ENCODE measurements at places on chromosomes 12 and 14.

- DNase-seq, result no peak
Measured at GRCh38 chr14:97273540-97273939, 476.4 kb downstream of the VRK1 start.

- no peak for DNase-seq
Measured at GRCh38 chr14:85442996-85443395, 86.9 kb upstream of the FLRT2 start.

- no peak for DNase-seq
Measured at GRCh38 chr14:88137327-88137726, 132.4 kb downstream of the GPR65 start.

DNA sequence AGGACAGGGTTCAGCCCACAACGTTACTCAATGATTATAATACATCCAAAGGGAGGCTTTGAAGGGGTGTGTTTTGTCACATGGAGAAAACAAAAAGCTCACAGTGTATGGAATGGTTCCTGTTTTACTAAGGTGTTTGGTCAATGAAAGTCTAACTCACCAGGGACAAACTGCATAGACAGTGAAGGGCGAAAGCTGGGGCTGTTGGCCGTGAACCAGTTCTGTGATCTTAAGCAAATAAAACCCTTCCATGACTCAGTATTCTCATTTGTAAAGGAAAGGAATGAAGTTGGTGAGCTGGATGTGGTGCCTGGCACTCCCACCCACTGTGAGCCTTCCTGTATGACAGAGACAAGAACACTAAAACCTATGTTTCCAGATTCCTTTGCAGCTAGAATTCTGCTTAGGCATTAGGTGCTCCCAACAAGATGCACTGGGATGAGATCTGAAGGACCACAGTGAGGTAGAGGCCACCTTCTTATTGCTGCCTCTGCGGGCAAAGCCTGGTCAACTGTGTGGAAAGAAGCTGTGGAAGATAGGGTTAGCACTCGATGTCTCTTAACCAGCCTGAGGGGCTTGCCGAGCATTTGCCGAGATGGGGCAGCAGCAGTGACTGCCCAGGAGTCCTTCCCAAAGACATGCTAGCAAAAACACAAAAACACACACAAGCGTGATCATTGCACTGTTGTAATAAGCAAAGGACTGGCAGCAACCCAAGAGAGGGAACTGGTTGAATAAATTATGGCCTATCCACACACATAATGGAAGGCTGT is 48.5 kb downstream of the VCPKMT start:
- no peak for DNase-seq

DNA sequence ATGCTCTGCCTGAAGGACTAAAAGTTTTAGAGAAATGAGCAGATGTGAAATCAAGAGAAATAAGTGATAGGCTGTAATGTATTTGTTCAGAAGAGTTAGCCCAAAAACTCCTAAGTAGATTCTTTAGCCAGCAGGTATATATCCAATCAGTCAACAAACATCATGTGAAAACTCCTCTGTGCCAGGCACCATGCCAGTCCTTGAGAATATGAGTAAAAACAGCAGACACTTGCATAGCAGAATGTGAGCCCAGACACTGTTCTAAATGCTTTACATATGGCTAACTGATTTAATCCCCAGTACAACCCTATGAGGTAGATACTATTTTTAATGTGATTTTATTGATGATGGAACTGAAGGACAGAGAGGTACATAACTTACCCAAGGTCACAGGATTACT is 329.8 kb downstream of the PAWR start:
- DNase-seq, result no peak

DNA sequence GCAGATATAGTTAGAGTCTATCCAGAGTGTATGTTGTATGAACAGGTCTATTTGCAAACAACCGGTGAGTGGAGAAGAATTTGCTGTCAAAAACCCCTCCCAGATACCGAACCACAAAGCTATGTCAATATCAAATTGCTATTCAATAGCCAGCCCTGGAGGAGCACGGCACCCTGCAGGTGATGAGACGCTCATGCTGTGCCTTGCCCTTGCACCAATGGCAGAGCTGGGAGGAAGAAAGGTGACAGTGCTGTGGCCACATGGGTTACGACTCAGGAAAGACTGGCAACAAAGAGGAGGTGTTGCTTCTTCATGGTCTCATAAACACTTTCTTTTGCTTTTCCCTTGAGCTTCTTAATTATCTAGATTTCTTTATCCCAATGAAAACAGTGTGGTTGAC is 55.7 kb downstream of the PAX9 start:
- DNase-seq, result no peak

GRCh38 chr12:26466726-26467125 is 271.4 kb downstream of the SSPN start:
- DNase-seq, result no peak

GRCh38 chr14:52650774-52651173 is 44.6 kb downstream of the ERO1A start:
- DNase-seq, result no peak

DNA sequence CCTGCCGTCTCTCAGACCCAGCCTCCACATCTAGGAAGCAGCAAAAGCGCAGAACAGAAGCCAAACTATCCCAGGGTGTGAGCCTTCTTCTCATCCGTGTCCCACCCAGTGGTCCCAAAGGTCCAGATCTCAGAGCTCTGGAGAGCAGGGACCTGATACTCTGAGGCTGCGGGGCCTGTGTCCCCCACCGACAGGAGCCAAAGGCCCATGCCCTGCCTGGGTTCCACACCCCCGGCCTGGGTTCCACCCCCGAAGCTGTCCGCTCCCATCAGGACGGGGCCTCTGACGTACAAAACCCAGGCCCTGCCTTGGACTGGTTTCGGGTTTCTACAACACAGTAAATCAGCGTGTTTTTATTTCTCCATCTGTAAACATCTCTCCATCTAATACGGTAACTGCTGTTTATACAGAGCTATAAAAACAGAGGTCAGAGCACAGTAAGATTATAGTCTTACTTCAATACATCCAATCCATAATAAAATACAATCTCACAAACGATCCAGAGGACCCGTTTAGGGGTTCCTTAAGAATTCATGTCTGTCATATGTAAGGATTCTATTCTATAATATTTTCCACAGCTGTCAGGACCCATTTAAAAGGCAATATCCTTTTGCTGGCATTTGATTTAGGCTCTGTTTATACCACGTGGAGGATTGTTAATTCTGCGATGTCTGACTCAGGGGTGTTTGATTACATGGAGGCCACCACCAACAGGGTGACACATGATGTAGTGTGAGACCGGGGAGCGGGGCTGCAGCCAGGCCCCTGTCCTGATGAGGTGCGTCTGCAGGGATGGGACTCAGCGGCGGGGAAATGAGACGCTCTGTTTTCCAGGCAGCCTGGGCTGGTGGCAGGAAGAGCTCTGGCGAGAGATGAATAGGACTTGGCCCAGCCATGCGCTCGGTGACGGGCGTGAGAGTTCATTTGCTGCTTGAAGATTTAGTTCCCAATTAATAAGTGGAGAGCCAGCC is 110.3 kb downstream of the DICER1 start:
- no peak for DNase-seq

- no peak for DNase-seq
Measured at GRCh38 chr12:3761116-3761735, 8.3 kb upstream of the CRACR2A start.

DNA sequence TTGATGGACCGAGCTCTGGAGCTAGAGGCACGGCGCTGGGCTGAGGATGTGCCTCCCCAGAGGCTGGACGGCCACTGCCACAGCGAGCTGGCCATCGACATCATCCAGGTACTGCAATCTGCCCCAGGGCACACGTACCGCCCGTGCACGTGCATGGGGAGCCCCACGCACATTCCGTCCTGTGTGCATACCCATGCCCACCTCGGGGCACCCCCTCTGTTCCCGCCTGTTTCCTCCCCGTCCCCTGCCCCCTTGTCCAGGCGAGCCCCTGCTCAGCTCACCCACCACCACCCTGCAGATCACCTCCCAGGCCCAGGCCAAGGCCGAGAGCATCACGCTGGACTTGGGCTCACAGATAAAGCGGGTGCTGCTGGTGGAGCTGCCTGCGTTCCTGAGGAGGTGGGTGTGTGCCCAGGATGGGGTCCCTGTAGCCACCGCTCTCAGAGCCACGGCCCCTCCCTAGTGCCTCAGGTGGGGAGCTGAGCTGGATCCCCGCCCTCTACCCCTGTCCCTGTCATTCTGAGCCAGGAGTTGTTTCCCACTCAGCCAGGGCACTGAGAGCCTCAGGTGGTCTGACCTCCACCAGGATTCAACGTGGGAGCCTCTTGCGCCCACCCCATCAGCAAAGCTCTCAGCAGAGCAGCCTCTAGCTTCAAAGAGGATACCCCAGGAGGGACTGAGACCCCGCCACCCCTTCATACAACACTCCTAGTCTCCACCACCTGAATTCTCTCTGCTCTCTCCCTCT is 6.9 kb downstream of the TNFAIP2 start:
- DNase-seq, result no peak

DNA sequence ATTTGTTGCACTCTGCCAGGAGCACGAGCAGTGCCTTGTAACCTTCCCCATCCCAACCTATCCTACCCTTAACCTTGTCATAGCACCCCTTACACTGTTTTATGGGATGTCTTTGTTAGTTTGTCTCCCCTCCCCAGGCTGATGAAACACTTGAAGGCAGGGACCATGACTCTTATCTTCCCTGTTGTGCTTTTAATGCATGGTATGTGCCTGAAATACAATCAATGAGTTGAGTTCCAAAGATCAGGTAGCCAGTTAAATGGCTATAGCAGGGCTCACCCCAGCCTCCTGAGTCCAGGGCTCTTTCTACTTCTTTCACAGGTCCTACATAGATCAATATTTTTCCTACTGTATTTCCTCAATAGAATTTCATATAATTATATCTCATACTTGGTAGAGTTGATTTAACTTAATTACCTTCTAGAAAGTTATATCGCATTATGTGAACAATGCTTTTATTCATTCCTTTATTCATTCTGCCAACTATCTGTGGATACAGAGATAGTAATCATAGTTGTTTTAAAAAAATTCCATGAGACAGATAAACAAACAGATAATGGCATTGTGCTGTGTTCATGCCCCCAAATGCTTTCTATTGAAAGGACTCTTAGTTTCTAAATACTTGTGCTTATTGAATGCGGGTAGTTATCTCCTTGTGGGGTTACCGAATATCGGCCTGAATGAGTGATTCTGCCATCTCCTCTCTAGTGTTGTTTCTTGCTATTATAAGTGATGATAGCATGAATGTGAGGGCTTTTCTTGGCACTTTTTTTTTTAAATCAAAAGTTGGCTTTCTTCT is 347.4 kb downstream of the NPAS3 start:
- no peak for DNase-seq

DNA sequence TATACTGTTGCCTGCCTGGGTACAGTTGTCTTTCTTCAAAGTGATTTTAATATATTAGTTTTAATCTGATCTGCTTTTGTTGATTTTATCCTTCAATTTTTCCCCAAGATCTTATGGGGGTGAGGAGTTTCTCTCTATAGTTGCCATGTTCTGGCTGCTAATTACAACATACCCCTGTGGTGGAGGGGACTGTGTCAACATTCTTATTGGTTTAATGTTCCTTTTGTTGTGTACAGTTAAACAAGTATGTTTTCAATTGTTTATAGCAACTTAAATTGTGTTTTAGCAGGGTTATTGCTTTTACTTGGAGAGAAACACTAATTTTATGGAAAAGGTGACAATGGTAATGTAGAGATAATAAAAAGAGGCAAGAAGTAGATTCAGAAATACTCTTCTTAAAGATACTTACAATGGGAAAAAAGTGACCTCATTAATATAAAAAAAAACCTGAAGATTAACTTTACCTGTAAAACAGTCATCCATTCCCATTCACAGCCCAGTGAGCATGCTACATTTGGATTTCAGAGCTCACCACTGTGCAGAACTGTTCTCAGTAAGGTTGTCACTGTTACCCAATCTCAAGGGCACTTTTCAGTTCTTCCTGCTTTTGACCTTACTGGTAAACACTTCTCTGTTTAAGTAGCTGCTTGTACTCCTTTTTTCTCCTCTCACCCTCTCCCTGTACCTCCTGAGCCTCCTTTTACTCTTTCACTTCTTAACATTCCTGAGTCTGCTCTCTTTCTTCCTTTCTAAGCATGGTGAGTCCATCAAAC is 8.1 kb upstream of the LRRK2 start:
- DNase-seq, result no peak

- DNase-seq, result no peak
Measured at GRCh38 chr12:24840046-24840800, 108.7 kb downstream of the BCAT1 start.

DNA sequence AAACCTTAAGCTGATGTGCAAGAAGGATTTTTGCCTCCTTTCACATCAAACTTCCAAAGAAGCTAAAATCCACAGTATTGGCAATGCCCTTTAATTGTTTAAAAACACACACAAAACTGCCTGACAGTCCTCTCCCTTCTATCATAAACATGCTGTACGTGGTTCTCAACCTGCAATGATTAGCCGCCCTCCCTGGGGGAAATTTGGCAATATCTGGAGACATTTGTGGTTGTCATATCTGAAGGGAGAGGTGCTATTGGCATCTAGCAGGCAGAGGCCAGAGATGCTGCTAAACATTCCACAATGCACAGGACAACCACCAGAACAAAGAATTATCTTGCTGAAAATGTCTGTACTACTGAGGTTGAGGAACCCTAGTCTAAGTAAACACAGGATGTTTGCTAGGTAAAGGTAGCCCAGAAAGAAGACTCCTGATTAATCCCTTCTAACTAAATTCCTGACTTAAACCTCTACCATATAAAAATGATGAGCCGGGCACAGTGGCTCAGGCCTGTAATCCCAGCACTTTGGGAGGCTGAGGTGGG is 1.2 kb downstream of the ACOT6 start:
- DNase-seq, result no peak

- no peak for DNase-seq
Measured at GRCh38 chr12:7512553-7512952, 9.0 kb upstream of the CD163 start.

DNA sequence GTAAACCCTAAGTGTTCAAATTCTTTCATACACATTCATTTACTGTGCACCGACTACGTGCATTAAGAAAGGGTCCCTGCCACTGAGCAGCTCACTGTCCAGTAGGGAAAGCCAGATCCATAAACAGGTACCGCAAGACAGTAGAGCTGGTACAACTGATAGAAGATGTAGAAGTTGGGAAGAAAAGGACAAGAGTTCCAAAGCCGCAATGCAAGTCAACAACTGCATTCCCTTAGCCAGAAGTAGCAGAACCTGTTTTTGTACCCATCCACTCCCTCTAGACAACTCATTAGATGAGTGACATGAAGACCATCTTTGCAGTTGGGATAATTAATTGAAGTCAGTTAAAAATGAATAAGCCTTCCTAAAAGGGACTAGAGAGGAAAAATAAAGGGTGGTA is 1.3 kb downstream of the SENP1 start:
- no peak for DNase-seq

DNA sequence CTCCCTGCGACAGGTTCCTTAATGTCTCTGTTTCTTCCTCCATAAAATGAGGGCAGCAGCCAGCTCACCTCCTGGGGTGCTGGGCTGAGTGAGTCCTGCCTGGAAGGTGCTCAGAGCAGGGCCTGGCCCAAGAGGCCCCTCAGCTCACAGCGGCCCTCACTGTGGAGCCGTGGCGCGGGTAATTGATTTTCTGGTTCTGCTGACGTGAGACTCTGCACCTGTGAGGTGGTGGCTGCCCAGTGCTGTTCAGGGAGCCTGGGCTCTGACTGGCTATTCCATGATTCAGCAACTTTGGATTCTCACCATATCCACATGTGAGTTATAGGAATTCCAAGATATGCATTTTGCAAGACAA is 266.6 kb downstream of the ADGRD1 start:
- no peak for DNase-seq

Measured in CD4-positive, alpha-beta T cell treated with Interleukin-21 for 1 hour (primary cell).